ENCODE measurements at places on chromosomes 7 and 10. TPM values are rescaled to one million over a fixed set of nuclear protein-coding genes. Genes with fewer than 3 reads are reported as not detected.

DNA sequence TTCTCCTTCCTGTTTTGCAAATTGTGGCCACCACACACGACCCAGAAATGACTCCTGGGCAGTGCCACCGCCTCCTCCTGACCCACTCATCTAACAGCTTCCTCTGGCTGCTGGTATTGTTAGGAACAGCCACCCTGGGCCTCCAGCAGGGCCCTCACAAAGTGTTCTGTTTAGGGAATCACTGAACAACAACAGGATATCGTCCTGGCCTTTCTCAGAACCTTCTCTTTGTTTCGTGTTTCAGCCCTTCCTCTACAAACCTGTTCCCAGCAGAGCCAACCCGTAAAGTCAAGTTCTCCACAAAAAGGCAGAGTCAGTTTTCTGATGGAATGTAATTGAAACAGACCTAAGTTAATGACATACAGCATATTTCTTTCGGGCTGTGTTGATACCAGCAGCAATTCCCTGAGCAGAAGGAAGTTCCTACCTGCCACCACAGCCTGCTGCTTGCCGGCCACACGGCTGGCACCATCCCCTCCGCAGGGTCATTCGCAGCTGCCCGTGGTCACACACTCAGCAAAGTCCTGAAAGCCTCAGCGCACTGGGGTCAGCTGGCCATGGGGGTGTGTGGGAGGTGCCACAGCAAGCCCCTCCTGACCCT lies 91.7 kb upstream of the PITRM1 start:
- no peak for DNase-seq

GRCh38 chr7:106019470-106019820 lies 56.4 kb downstream of the CDHR3 start:
- DNase-seq, result no peak

DNA sequence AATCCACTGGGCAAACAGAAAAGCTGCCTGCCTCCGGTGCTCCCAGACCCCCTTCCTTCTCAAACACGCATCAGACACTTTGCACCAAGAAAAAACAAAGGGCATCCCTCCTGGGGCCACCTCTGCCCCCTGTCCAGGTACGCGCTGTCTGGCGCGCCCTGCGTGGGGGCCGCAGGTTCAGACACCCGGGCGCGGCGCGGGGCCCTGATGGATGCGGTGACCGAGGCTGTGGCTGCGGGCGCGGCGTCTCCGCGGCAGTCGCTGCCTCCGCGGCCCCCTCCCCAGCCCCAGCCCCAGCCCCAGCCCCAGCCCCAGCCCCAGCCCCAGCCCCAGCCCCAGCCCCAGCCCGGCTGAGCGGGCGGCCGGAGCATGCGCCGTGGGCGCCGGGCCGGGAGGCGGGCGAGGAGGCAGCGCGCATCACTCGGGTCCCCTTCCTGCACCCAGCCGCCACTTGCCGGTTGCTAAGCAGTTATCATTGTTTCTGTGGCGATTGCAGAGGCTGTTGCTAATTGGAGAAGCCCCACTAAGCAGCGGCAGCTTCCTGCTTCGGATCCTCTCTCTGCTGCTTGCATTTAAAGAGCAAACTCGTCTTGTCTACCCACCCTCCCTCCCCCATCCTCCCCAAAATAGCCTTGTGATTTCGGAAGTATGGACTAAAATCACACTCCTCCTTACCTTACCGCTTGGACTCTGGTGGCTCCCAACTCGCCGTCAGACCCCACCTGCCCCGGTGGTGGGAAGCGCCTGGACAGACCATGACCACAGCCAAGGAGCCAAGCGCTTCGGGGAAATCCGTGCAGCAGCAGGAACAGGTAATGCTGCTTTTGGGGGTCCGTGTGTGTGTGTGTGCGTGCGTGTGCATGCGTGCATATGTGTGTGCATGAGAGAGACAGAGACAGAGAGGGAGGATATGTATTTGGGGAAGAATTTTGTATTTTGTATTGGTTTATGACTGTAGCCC lies 252.8 kb downstream of the DPP6 start:
- no peak for DNase-seq

DNA sequence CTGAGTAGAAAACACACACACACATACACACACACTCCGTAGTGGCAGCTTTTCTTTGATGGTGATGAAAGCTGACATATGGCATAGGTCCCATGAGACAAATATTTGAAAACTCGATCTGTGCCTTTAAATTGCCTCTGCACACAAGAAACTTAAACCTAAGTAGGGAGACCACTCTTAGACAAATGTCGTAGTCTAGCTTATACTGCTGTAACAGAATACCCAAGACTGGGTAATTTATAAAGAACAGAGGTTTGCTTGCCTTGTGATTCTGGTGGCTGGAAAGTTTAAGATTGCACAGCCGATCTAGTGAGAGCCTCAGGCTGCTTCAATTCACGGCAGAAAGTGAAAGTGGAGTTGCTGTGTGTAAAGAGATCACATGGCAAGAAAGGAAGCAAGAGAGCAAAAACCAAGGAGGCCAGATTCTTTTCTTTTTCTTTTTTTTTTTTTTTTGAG lies 489.4 kb upstream of the SORCS1 start:
- DNase-seq, result peak; percentile 18

Gene SCD
- polyA plus RNA-seq, result 32.2 TPM

DNA sequence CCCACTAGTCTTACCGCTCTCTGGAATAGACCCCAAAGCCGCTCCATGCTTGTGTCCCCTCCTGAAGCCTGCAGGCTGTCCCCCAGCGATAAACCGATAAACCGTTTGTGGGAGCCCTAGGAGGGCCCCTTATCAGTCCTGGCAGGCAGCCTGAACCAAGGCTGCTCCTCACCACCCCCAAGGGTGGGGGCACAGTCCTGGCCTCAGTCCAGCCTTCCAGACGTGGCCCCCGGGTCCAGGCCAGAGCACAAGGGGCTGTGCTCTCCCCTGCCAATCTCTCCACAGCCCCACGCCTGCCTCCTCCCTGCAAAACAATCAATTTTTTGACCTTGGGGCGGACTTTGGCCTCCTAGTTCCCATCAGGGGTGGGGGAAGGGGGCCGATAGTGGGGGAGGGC lies at the start of gene TFR2:
TSS of gene TFR2 (minus strand) at position 90 of the 397 bp plus-strand sequence. CDS start at position 47, 43 bp downstream.
- DNase-seq, result no peak

Gene NYAP1
- polyA plus RNA-seq, result 2.6 TPM

Data from left renal cortex interstitium (tissue), 4 donors.